ENCODE measurements at places on chromosomes 2 and 18. TPM values are rescaled to one million over a fixed set of nuclear protein-coding genes. Genes with fewer than 3 reads are reported as not detected.

- peak overlapping the region; percentile 92 for H3K27ac ChIP-seq
- DNase-seq = no peak
- peaks cover 7% of the 10 kb centered on the region for H3K27me3 ChIP-seq
- H3K4me3 ChIP-seq = peak overlapping the region; percentile 80
- H3K4me1 ChIP-seq = peaks cover 10% of the 10 kb centered on the region
These were observed 11.5 kb upstream of the PNPT1 start for GRCh38 chr2:55705027-55705653.

DNA sequence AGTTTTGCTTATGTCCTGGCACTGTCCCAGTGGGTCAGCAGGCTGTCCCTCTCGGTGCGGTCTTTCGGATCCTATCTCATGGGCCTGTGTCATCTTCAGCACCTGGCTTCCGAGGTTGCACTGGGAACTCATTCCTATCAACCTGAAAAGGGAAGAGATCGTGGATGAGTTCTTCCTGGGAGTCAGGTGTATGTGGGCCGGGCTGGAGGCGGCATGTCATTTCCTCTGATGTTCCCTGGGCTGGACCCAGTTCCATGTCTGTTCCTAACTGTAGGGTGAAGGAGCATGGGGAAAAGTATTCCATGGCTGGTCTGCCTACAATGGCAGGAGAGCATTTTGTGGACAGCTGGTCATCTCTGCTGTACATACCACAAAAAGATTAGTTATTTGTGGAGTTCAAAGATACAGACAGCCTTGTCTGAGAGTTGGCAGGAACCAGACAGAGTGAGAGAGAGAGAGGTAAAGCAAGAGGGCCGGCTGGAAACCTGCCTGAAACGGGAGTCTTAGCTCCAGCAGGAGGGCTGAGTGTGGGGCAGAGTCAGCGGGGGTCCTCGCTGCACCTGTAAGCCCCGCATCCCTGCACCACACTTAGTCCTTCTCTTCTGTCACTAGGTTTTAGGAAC lies 25.2 kb downstream of the FAM228A start:
- peaks cover 2% of the 10 kb centered on the region for H3K4me1 ChIP-seq
- DNase-seq = no peak
- H3K36me3 ChIP-seq = peaks cover 4% of the 10 kb centered on the region

The ALPP gene
- total RNA-seq = 0.34 TPM

DNA sequence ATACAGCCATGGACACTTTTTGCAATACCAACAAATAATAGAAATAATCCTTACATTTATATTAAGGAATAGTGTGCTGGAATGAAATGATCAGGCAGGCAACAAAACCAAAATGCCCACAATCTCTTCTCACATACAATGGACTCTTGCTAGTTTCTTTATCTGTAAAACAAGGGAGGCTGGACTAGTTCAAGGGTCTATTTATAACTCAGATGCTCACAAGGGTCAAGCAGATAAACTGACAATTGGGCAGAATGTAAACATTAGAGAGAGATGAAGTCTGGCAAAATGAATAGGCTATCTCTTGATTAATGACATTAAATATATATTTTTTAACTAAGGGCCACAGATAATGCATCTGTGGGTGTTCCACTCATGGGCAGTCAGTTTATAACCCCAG lies 11.4 kb downstream of the PPIL3 start:
- H3K27ac ChIP-seq = no peak overlapping the region
- no peaks in the 10 kb centered on the region for H3K27me3 ChIP-seq
- no peak overlapping the region for H3K4me3 ChIP-seq
- no peaks in the 10 kb centered on the region for H3K4me1 ChIP-seq
- H3K36me3 ChIP-seq = no peaks in the 10 kb centered on the region

DNA sequence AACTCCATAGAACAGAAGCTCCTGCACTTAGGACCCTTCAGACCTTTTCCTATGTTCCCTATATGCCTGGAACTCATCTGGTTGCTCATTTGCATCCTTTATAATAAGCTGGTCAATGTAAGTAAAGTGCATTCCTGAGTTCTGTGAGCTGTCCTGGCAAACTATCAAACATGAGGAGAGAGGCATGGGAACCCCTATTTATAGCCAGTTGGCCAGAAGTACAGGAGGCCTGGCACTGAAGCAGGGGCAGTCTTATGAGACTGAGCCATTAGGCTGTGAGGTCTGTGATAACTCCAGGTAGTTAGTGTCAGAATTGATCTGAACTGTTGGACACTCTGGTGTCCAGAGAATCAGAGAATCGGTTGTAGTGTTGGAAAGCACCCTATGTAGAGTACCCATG lies 88.4 kb downstream of the EHD3 start:
- no peaks in the 10 kb centered on the region for H3K36me3 ChIP-seq
- H3K27me3 ChIP-seq = no peaks in the 10 kb centered on the region
- no peak overlapping the region for H3K4me3 ChIP-seq
- H3K4me1 ChIP-seq = no peaks in the 10 kb centered on the region
- DNase-seq = no peak
- no peak overlapping the region for H3K27ac ChIP-seq

Measured in glutamatergic neuron (in vitro differentiated cells).